ENCODE measurements at places on chromosomes 13 and 19.

DNA sequence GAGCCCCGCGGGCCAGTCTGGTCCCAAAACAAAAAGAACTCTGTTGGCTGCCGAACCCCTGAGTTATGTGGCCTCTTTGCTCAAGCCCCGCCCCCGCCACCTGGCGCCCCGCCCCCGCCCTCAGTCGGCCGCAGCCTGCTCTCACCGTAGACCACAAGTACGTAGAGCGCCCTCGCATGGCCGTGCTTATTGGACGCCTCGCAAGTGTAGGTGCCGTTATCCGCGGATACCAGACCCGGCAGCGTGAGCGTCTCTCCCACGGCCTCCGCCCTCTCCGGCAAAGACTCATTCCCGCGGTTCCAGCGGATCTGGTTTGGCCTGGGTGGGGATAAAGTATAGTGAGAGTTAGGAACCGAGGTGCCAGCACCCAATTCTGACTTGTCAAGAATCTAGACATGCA is 5.5 kb upstream of the ZNF428 start:
- DNase-seq = no peak

- no peak for DNase-seq
Observed at GRCh38 chr13:71775966-71776365, 91.0 kb downstream of the DACH1 start.

DNA sequence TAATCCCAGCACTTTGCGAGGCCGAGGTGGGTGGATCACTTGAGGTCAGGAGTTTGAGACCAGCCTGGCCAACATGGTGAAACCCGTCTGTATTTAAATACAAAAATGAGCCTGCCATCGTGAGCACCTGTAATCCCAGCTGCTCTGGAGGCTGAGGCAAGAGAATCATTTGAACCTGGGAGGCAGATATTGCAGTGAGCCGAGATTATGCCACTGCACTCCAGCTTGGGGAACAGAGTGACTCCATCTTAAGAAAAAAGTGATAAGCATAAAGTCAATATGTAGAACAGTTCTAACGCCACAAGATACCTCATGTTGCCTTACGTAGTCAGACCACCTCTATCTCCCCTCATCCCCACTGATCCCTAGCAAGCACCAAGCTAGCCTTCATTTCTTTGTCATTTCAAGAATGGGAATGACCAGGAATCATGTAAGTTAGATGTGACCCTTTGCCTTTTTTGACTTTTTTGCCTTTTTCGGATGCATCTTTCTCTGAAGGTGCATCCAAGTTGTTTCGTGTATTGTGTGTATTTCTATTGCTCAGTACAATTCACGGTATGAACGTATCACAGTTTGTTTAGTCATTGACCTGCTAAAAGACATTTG is 6.4 kb downstream of the RPL21 start:
- DNase-seq = no peak

DNA sequence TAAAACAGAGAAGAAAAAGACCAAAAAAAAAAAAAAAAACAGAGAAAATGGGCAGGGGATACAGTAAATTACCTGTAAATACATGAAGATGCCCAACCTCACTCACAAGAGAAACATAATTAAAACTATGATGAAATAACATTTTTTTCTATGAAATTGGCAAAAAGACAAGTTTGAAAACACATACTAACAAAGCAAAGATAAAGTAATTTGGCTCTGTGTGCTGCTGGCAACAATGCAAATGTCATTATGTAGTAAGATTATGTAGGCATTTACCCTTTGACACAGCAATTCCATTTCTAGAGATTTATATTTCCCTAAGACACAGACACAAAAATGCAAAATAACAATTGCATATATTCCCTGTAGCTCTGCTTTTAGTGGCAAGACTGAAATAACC is 20.2 kb downstream of the ZC3H13 start:
- no peak for DNase-seq

GRCh38 chr19:1992759-1993260 is 22.7 kb downstream of the BTBD2 start:
- no peak for DNase-seq

DNA sequence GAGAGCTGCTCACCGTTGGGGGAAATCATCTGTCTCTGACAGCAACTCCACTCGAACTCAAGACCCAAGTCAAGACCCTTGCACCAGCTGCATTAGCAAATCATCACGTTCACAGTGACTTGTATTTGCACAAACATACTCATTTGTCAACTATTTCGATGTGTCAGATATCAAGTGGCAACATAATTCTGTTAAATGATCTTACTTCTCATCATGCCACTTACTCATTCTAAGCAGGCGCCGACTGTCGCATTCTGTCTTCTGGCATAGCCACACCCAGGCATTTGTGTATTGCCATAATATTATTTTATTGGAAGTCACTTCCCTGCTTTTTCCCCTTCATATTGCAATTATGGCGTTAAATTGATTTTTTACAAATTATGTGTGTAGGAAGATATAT is 23.0 kb upstream of the ATP1A3 start:
- no peak for DNase-seq

DNA sequence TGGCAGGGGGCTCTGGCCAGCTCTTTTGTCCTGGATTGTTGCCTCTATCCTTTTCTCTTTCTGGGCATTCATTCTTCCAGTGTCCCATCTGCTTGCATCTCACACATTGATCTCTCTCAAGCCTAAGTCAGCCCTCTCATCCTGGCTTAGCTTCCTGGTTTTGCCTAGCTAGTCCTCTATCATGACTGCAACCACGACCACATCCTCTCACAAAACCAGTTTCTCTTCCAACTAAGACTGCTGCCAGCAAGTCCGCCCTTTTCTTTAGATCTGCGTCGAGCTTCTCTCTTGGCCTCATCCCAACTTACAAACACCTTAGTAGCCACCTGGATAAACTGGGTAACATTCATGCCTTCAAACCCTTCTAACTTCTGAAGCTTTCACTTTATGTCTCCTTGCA is 212.2 kb upstream of the HTR2A start:
- DNase-seq = no peak

DNA sequence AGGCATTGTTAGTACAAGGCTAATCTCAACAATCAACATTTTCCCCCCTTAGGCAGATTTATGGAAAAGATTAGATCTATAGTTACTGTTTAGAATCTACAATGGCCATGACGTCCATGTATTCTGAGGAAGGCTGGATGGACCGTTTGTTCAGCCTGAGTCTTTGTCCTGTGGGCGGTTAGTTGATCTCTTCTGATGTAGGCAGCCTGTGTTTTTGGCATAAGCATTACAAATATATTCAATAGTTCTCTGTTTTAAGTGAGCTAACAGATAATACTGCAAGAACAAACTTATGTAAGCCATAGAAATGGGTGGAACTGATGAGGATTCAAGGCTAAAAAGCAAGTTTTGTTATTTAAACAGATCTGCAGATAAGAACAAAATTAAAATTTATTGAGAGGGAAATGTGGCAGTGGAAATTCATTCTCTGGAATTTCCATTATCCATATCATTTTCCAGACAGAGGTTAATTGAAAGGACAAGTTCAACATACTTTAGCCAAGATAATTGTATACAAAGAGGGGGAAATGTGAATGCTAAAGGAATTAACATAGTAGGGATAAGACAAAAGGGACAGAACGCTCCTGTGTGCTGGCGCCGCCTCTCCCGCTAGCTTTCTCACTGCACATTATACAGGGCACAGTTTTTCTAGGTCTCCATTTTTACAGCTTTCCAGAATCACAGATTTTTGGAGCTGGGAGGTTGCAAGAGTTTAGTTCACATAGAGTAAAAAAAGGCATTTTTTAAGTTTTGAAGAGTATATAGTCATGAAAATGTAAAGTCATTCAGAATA is 48.6 kb downstream of the FAM124A start:
- DNase-seq = no peak

DNA sequence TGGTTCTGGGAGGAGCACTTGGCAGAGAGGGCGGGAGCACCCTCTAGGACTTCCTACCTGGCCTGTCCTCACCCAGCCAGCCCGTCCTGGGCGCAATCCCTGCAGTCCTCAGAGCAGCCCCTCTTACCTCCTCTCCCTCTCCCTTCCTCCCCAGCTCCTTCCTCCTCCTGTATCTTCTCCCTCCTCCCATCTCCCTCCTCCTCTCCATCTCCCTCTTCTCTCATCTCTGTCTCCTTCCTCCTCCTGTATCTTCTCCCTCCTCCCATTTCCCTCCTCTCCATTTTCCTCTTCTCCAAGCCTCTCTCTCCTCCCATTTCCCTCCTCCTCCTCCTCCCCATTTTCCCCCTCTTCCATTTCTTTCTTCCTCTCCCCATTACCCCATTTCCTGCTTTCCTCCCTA is 89.8 kb downstream of the RYR1 start:
- DNase-seq = no peak

DNA sequence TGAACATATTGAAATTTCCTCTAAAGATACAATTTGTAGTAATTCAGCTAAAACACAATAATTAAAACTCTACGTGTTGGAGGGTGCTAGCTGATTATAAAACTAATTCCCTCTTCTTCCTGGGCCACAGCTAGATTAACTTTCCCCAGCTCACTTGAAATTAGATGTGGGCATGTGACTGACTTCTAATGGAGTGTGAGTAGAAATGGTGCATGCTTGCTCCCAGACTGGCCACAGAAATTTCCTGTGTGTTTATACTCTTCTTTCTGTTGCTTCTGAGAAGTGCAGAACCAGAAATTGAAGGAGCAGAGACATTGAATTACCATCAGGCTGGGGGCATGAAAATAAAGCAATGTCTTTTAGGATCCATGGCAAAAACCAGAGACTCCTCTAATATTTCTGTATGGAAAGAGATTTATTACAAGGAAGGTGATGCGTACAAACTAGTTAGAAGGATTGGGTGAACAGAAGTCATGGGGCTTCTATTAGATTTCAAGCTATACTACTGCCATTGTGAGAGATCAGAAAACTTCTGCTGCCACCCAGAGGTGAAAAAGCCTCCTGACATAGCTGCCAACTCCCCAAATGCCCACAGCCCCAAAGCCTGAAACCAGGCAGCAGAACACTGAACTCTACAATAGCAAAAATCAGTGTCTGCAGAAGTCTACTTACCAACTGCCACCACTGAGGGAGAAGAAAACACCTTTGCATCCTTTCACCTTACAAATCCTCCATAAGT is 379.2 kb upstream of the MIR17HG start:
- no peak for DNase-seq

DNA sequence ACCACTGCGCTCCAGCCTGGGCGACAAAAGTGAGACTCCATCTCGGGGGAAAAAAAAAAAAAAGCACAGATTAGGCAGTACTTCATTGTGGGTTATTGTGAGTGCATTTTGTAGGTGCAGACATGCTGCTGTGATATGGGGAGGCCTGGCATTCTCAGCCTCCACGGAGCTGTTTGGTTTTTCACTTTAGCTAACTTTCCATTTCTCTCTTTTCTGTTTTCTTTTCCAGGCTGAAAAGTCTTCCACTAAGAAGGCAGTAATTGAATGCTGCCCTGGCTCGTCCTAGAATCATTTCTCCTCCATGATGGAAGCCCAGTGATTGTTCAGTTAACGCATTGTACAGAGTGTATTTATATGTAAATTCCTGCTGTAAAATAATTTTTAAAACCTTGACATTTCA is 2.0 kb upstream of the WDR88 start:
- no peak for DNase-seq

GRCh38 chr19:50676625-50677197 is 27.5 kb downstream of the C19orf81 start:
- no peak for DNase-seq

DNA sequence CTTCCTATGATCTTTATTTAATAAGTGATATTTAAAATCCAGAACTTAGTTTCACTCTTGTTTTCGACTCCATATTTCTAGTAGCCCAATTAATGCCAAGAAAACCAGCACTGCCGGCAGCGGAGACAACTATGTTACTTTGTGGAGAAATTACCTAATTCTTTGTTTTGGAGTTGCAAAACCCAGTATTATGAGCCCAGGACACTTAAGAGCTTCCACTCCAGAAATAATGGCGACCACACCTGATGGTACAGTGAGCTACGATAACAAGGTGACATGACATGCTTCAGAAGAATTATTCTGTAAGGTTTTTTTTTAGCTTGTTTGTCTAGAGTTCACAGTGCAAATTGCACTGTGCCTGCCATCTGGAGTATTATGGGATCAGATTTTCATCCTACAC is 136.4 kb downstream of the ZAR1L start:
- DNase-seq = no peak

- no peak for DNase-seq
Observed at GRCh38 chr13:99087954-99088491, 110.2 kb upstream of the DOCK9 start.

DNA sequence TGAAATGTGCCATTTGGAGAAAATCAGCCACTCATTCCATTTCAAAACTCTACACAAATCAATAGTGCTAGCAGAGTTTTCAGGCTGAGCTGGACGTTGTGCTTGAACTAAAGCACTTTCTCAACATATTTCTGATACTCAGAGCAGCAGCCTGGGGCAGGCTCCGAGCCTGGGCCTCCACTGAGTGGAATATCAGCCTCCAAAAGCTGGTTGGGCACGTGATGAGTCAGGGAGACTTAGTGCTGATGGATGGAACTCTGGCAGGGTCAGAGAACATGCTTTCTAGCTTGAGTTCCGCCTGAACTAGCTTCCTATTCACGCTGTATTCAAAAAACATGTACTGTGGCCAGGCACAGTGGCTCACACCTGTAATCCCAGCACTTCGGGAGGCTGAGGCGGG is 85.8 kb upstream of the PCDH8 start:
- no peak for DNase-seq

GRCh38 chr13:97141564-97142005 is 80.5 kb upstream of the MBNL2 start:
- peak; percentile 49 for DNase-seq

GRCh38 chr13:98921786-98922185 is 56.1 kb downstream of the DOCK9 start:
- DNase-seq = no peak

DNA sequence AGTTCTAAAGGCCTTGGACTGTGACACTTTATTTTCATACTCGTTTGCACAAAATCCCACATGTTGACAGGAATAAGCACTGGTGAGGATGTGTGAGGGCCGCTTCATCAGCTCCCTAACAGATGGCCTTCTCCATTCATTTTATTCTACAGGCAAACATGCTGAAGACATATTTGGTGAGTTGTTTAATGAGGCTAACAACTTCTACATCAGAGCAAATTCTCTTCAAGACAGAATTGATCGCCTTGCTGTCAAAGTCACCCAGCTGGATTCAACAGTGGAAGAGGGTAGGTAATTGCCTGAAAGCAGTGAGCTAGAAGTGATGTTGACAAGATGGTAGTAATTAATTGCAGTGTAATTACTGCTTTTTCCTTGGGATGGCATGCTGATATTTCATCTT is 95.7 kb downstream of the GPR12 start:
- peak; percentile 69 for DNase-seq

DNA sequence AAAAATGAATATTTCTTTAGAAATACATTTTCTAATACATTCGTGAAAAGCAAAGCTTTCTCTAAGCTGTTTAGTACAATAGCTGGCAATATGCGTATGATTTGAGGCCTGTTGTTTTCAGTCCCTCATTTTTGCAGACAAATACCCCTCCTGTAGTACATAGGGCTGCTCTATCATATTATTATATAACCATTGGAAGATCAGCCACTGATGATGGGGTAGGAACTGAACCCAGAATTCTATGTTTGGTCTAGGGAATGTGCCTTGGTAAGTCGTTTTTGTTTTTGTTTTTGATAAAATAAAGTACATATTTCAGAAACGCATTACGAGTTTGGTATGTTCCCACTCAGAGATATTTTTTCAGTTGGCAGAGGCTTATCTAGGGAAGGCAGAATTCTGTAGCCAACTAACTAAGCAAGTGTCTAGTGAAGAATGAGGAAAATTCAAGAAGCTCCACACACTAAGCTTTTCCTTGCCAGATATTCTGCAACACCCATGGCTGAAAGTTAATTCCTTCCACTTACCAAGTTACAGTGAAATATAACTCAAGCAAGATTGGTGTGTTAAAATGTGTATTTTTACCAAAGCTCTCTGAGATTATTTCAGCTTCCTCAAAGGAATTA is 656.9 kb upstream of the MIR17HG start:
- DNase-seq = no peak
